ENCODE measurements at places on chromosomes 3 and 15.

GRCh38 chr3:126213379-126214028 lies 33.1 kb upstream of the ALDH1L1 start:
- DNase-seq: no peak

DNA sequence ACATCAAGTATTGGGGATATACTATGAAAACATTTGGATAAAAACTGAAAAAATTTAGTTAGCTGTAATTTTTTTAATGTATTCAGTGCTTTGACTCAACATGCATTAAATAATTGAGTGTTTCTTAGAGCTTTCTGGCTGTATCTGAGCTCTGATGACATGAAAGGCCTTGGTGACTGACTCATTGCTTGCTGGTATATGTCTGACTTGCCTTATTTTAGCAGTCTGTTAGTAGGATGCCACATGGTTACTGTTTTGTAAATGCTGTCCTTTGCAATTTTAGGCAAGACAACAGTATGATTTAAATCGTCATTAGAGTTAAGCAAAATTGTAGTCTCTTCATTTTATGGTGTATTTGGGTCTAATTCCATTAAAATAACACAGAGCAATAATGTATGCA lies 199.2 kb downstream of the GHSR start:
- DNase-seq: no peak

- DNase-seq: no peak
Observed at GRCh38 chr3:171685116-171685895, 125.0 kb downstream of the PLD1 start.

GRCh38 chr3:134487406-134487805 lies 1.5 kb downstream of the CEP63 start:
- no peak for DNase-seq

GRCh38 chr3:129695230-129695629 lies 88.8 kb upstream of the PLXND1 start:
- no peak for DNase-seq

DNA sequence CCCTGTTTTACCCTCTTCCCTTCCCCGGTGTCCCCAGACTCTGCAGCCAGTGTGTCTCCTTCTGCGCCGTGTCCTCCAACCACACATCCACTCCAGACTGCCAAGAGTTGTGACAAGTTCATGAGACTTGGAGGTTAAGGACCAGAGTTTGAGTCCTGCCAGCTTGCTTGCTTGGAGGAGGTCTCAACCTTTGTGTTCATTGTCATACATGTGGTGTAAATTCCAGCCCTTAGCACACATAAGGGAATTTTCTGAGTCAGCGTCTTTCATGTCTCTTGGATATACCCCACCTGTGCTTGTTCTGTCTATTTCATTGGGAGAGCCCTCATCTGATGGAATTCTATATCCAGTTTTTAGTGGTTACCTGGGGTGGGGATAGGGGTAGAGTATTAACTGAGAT lies 13.3 kb downstream of the CORO2B start:
- no peak for DNase-seq

GRCh38 chr15:60710656-60711055 lies 231.7 kb upstream of the ICE2 start:
- DNase-seq: no peak

DNA sequence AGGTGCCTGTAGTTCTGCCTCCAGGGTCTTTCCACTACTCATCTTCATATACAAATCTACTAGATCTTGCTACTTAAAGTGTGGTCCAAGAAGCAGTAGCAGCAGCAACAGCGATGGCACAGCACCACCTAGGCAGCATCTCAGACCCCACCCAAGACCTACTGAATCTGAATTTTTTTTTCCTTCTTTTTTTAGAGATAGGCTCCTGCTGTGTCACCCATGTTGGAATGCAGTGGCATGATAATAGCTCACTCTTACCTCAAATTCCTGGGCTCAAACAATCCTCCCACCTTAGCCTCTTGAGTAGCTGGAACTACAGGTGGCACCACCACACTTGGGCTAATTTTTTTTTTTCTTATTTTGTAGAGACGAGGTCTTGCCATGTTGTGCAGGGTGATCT lies 346.7 kb upstream of the TGFBR2 start:
- DNase-seq: no peak

GRCh38 chr3:78129707-78130106 lies 1089.8 kb downstream of the ROBO2 start:
- no peak for DNase-seq

DNA sequence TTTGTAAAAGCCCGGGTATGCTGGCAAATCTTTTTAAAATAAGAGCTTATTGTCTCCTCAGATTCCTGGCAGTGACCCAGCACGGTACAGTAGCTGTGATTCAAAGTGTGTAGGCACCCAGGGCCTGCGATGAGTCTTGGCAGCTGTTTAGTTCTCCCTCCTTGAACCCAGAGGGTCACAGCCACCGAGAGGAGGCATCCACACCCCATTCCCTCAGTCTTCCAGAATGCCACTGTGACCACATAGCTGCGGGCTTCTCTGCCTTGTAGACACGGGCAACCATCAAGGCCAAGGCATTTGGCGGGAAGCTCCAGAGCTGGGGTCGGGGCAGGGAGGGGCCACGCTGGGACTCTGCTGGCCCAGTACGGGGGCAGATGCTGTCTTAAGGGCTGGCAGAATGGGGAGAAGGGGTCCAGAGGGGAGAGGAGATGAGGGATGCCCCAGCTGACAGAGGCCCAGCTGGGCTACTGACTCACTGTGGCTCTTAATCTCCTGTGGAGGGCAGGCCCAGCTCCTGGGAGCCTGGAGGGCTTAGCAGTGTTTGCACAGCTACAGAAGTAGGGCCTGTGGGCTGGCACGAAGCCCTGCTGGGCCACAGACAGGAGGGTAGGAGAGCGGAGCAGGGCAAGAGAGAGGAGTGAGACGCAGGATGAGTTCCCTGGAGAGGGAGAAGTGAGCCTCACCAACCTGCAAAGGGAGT lies 68.8 kb upstream of the DLG1 start:
- no peak for DNase-seq

- no peak for DNase-seq
Observed at GRCh38 chr15:64618540-64618939, 156.8 kb downstream of the RBPMS2 start.

DNA sequence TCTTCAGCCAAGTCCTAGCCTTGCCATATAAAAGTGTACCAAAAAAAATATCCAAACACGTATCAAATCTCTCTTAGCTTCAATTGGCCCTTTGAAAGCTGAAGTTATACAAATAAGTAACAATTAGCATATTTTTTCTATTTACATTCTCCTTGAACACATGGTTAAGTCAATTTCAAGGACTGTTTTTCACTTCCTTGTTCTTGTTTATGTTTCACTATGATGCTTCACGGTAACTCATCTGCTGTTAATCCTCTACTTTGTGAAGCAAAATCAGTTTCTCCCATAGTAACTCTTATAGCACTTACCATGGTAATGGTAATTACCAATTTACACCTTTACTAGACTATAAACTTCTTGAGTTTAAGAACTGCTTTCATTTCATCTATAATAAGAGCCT lies 10.6 kb upstream of the SPRED1 start:
- DNase-seq: no peak

GRCh38 chr3:151873398-151873797 lies at the start of gene SUCNR1:
Gene SUCNR1, plus strand, starts transcription at chr3:151873643. Its CDS starts 6,250 bp downstream, at chr3:151879893.
- no peak for DNase-seq

DNA sequence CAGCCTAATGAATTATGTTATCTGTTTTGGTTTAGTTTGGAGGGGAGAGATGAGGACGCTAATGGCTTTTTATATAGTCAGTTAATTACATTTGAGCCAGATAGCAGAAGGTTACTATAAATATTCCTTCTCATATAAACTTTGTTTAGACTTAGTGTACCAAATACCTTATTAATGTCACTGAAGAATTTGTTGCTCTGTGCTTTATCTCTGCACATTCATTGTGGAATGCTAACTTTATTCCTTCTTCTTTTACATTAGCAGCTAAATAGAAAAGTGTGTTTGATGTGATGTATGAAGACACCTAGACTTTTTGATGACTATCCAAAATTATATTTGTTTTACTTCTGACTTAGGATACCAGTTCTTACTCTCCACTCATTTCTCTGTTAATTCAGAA lies 105.2 kb downstream of the EPHA3 start:
- no peak for DNase-seq

DNA sequence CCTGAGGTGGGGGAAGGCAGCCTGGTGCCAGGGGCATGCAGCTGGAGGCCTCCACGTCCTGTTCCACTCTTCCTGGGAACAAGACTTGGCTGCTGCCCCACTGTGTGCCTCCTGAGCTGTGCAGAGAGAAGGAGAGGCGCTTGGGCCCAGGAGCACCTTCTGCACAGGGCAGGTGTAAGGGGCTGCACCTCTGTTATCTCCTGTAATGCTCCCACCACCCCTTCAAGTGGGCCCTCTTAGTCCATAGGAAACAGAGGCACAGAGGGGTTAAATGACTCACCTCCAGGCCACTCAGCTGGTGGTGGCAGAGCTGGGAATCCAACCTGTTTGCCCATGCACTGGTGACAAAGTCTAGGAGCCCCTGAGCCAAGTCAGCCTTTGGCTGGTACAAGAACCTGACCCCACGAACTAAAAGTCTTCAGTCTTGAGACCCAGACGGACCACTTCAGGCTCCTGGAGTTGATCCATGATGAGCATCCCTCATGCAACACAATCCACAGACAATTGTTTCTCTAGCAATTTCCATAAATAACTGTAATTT lies 93.2 kb downstream of the IQSEC1 start:
- no peak for DNase-seq

DNA sequence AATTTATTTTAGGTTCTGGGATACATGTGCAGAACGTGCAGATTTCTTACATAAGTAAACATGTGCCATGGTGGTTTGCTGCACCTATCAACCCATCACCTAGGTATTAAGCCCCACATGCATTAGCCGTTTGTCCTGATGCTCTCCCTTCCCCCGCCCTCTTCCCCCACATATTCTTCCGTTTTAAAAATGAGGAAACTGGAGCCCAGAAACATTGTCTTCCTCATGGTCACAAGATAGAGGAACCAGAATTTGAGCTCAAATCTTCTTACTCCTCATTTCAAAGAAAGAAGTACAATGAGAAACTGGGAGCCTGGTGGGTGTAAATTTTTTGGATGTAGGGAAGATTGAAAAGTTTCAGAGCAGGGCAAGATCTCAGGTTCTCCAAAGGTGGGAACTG lies 56.1 kb upstream of the USP3 start:
- no peak for DNase-seq

- no peak for DNase-seq
Observed at GRCh38 chr3:139173372-139174108, 128.8 kb upstream of the PRR23C start.

- no peak for DNase-seq
Observed at GRCh38 chr15:78810362-78811123, 721 bp downstream of the ADAMTS7 start.

DNA sequence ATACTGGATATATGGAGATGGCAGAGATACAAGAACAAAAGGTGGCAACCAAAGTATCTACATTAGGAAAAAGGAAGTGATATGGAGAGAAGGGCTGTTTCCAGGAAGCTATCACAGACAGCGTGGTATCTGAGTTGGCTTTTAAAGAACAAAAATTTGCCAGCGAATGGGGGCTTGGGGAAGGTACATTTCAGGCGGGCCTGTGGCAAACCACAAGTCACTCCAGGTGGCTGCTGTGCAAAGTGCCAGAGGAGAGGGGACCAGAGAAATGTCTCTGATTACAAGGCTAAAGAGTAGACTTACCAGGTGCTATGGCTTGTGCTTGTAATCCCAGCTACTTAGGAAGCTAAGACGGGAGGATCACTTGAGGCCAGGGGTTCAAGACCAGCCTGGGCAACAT lies 91.1 kb downstream of the MSL2 start:
- no peak for DNase-seq

DNA sequence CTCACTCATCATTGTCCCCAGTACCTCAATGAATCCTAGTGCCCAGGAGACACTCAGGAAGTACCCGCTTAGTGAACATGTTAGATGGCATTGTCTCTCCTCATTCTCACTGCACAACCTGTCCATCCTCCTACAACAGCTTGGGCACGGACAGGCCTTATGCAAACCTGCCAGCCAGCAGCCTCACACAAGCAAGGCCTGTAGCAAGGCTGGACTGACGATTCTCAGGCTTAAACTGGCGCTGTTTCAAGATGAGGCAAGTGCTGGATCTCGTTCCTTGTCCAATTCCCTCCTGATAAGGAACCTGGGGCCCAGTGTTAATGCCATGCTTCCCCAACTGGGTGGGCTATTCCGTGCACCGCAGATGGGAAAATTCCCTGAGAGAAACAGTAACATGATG lies 59.0 kb downstream of the CDCP1 start:
- no peak for DNase-seq

GRCh38 chr3:17573396-17573795 lies 169.0 kb downstream of the TBC1D5 start:
- DNase-seq: no peak

DNA sequence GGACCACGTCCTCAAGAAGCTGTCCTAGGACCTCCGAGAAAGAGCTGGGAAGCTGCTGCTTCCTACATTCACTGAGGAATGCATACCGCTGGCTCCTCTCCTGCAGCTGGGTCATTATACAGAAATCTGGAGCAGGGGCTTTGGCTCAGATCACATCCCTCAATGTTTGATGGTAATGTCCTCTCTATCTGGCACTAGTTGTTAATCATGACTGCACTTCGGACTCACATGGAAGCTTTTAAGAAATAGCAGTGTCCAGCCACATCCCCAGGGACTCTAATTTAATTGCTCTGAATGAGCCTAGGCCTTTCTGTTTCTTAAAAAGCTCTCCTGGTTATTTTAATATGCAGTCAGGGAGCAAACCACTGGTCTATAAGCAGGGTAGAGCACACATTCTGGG lies 25.7 kb upstream of the MYRIP start:
- DNase-seq: no peak

- DNase-seq: no peak
Observed at GRCh38 chr15:69185706-69186105, 25.3 kb downstream of the GLCE start.

DNA sequence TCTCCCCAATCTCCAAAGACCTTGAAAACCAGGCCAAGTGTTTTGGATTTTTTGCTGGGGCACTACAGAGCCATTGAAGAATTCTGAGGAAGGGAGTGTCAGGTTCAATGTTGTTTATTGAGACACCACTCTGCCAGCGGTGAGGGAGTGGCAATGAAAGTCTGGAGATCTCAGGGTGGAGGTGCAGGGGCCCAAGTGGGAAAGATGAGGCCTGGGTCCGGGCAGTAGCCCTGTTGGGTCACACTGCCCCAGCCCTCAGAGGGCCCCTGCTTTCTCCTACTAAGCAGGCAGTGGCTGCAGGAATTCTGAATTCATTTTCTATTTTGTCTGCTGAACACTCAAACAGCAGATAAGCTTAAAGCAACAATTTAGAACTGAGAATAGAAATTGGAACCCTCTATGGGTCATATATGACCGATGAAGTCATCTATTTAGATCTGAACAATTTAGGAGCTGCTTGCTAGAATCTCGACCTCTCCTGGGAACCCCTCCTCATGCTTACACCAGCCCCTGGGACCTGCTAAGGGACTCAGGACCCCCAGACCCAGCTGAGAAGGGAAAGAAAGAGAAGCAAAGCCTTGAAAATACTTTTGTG lies 17.9 kb downstream of the HRH1 start:
- DNase-seq: no peak

All from activated CD4-positive, alpha-beta T cell treated with anti-CD3 and anti-CD28 coated beads, Interleukin-2, amount 50 U/mL, for 4 hours (primary cell).